Stimulated activated memory B cell treated with anti-CD40 and anti-IgM and Interleukin-4, amounts not matched to agents 10 μg/mL and 1 μg/mL and 100 μg/mL, for 72 hours (primary cell): ENCODE measurements at places on chromosomes 4 and X.

DNA sequence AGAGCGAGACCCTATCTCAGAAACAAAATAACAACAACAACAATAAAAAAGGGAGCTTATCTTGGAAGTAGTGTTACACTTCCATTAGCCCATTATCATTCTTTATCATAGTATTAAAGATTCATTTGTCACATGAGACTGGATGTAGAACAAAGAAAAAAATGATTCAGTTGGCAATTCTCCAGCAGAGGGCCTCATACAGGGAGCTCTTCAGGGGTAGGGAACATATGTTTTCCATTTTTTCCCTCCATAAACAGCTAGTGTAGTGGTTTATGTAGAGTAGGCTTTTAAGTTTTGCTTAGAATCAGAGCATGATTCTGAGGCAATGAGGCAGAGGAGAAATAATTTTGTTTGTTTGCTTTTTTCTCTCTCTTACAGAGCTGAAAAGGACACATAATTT is 5.8 kb downstream of the CPE start:
- no peaks in the 10 kb centered on the region for H3K36me3 ChIP-seq
- no peak overlapping the region for H3K27ac ChIP-seq
- peaks cover 9% of the 10 kb centered on the region for H3K27me3 ChIP-seq
- ATAC-seq, result no peak
- H3K4me1 ChIP-seq, result no peaks in the 10 kb centered on the region

DNA sequence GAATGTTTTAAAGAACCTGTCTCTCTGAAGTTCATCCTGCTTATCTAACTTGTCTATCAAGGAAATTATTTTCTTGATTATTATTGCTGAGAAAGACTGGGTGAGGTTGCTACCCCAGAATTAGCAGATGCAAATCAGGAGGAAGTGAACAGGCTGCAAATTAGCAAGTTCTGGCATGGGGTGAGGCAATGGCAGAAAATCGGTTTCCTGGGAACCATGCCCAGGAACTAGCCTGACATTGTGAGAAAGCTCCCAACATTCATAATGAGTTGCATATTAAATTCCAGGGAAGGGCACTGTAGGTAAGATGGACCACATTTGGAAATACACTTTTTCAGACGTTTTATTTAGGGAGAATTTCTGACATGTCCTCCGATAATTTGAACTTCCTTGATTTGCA is 11.6 kb downstream of the ARSF start:
- no peak overlapping the region for H3K27ac ChIP-seq
- no peaks in the 10 kb centered on the region for H3K4me1 ChIP-seq
- no peaks in the 10 kb centered on the region for H3K27me3 ChIP-seq
- no peak for ATAC-seq
- no peaks in the 10 kb centered on the region for H3K36me3 ChIP-seq
- H3K4me3 ChIP-seq, result no peak overlapping the region

GRCh38 chrX:25858273-25858880 is 279.8 kb upstream of the MAGEB18 start:
- H3K4me1 ChIP-seq, result no peaks in the 10 kb centered on the region
- no peaks in the 10 kb centered on the region for H3K27me3 ChIP-seq
- no peaks in the 10 kb centered on the region for H3K36me3 ChIP-seq
- H3K27ac ChIP-seq, result no peak overlapping the region
- no peak overlapping the region for H3K4me3 ChIP-seq
- ATAC-seq, result no peak

- H3K4me3 ChIP-seq, result no peak overlapping the region
- peaks cover 34% of the 10 kb centered on the region for H3K27me3 ChIP-seq
- H3K4me1 ChIP-seq, result no peaks in the 10 kb centered on the region
- H3K36me3 ChIP-seq, result no peaks in the 10 kb centered on the region
- ATAC-seq, result no peak
- no peak overlapping the region for H3K27ac ChIP-seq
These were observed 11.3 kb downstream of the SMIM10L2A start for GRCh38 chrX:135432881-135433521.

DNA sequence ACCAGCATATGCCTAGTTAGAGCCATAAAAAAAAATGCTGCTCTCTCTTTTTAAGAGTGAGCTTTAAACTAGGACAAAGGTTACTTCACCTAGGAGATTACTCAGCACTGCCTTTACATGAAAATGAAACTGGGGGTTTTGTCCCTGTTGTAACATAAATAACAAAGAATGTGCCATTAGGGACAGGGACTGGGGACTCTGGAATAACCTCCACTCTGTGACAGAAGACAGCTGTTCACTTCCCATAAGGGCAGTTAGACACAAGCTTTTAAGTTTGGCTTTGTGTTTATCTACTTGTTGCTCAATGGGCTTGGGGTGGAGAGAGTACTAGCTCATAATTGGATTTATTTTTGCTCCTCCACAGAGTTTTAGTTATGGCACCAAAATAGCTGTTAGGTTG is 11.9 kb downstream of the ENPEP start:
- no peaks in the 10 kb centered on the region for H3K36me3 ChIP-seq
- H3K4me1 ChIP-seq, result peaks cover 15% of the 10 kb centered on the region
- no peak for ATAC-seq
- no peak overlapping the region for H3K27ac ChIP-seq
- H3K4me3 ChIP-seq, result no peak overlapping the region
- peaks cover 15% of the 10 kb centered on the region for H3K27me3 ChIP-seq

GRCh38 chr4:25941457-25942221 is 27.6 kb downstream of the SMIM20 start:
- no peak overlapping the region for H3K27ac ChIP-seq
- H3K27me3 ChIP-seq, result no peaks in the 10 kb centered on the region
- no peak overlapping the region for H3K4me3 ChIP-seq
- peaks cover 39% of the 10 kb centered on the region for H3K4me1 ChIP-seq
- ATAC-seq, result no peak
- H3K36me3 ChIP-seq, result no peaks in the 10 kb centered on the region

DNA sequence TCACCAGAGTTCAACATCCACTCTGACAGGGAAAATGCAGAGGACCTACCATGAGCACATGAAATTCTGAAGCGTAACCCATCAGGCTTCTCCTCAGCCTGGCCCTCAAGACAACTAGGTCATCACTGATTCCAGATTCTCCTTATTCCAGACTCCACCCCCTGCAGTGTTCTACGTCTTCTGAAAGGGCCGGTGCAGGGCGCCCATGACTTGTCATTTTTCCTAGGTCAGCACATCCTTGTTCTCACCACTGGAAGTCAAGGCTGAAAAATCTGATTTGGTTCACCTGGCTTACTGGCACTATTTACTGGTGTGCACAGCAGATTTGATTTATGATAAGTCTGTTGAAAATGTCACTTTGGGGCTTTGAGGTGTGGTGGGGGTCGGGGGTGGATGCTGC is 140.9 kb upstream of the KLF3 start:
- no peak overlapping the region for H3K27ac ChIP-seq
- ATAC-seq, result no peak
- no peak overlapping the region for H3K4me3 ChIP-seq
- no peaks in the 10 kb centered on the region for H3K27me3 ChIP-seq

DNA sequence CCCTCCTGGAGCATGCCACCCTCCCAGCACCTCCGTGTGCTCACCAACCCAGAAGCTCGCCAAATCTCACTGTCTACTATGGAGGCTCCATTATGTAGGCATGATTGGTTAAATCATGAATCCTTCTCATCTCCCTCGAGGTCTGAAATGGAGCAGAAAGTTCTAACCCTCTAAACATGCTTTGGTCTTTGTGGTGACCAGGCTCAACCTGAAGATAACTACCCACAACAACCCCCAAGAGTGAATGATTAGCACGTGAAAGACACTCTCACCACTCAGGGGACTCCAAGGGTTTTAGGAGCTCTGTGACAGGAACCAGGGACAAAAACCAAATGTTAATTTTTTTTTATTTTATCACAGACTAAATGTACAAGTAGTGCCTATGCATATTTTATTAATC is 47.2 kb downstream of the APBB2 start:
- peaks cover 5% of the 10 kb centered on the region for H3K27me3 ChIP-seq
- no peak overlapping the region for H3K27ac ChIP-seq
- no peak for ATAC-seq
- no peaks in the 10 kb centered on the region for H3K4me1 ChIP-seq

DNA sequence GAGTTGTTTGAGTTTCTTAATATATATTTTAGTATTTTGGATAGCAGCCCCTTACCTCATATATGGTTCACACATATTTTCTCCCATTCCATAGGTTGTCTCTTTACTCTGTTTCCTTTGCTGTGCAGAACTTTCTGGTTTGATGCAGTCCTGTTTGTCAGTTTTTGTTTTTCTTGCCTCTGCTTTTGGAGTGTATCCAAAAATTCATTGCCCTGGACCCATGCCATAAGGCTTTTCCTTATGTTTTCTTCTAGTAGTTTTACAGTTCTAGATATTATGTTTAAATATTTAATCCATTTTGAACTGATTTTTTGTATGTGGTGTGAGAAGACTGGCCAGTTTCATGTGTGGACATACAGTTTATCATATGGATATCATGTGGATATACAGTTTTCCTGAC is 58.5 kb upstream of the NUDT6 start:
- no peaks in the 10 kb centered on the region for H3K27me3 ChIP-seq
- no peak overlapping the region for H3K4me3 ChIP-seq
- H3K36me3 ChIP-seq, result peaks cover 97% of the 10 kb centered on the region
- no peaks in the 10 kb centered on the region for H3K4me1 ChIP-seq
